Ovary (tissue), 10 donors: ENCODE measurements at places on chromosomes 13 and 19. TPM values are rescaled to one million over a fixed set of nuclear protein-coding genes. Genes with fewer than 3 reads are reported as not detected.

The KLK11 gene
- 5.3 TPM for total RNA-seq

The C19orf18 gene
- 1.6 TPM for total RNA-seq

The LHB gene
- total RNA-seq = not detected

The CRB3 gene
- total RNA-seq = not detected

The SBK2 gene
- total RNA-seq = 0.20 TPM

The SERPINE3 gene
- total RNA-seq = 0.11 TPM

GRCh38 chr13:103006641-103007426, 59.4 kb downstream of the SLC10A2 start:
- DNase-seq = no peak

DNA sequence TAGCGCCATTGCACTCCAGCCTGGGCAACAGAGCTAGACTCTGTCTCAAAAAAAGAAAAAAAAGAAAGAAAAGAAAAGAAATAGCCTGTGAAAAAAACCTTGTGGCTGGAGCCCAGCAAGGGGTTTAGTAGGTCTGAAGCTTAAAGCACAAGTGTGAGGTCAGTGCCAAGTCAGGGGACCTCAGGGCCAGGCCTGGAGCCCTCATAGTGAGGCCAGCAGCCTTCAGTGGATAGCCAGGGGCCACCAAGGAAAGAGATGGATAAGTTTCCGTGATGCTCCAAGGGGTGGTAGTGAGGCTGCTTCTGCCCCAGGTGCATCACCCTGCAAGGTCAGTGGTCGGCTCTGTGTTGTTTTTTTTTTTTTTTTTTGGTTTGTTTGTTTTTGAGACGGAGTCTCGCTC, 12.9 kb downstream of the TINCR start:
- DNase-seq = no peak

DNA sequence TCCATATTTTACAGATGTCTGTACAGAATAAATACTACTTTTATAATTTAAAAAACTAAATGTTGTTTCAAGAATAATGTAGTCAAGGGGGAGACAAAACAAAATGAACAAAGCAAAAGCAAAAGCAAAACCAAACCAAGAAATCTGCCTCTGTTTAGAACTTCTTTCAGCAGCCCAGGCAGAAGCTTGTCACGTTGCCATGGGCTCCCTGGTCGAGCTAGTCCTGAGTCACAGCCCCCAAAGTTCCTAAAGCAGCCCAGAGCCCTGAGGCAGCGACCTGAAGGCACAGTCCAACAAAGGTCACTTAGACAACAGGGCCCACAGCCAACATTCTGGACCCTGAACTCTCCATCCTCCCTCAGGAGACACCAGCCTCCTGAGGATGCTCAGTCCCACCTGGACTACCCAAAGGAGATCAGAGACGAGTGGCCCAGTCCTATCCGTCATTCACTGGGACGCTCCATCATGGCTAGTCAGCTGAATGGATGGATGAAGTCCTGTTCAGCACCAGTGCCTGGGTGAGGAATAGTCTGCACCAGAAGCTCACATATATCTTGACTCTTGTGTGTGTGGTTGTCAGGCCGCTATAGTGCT, 41.7 kb downstream of the SIAH3 start:
- no peak for DNase-seq

GRCh38 chr13:110162053-110162452, 144.9 kb downstream of the COL4A1 start:
- no peak for DNase-seq

DNA sequence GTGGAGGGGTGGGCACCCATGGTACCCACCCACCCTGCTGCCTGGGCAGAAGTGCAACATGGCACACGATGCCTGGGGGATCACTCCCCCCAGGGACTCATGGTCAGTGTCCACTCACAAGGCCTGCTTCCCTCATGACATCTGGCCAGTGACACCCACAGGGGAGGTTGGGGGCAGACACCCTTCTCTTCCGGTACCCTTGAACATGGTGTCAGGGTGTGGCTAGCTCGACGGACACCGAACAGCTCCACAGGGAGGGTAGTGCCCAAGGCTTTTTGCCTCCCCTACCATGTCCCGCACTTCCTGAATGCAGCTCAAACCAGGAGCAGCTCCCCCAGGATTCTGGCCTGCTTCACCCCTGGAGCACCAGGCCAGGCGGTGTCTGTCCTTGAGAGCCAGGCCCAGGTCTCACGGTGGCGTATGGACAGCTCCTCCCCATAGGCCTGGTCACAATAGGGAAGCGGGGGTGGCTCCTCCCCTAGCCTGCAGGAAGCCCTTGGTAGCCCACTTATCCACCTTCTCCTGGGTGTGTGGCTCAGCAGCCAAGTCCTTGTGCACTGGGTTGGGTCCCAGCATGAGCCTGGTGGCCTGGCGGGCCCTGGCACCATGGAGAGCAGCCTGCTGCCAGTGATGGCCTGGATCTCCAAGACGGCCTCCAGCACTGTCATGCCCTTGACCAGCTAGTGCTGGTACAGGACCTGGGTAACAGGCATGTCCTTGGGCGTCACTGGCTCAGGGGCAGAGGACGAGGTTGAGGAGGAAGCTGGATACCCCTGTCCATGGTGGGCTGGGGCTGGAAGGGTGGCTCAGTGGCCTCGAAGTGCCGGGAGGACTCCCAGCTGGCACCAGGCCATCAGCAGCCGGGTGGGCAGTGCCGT, 7.8 kb downstream of the ACP4 start:
- DNase-seq = no peak

- DNase-seq = no peak
These were observed 6.5 kb downstream of the MEIOSIN start for GRCh38 chr19:45739498-45740439.

- no peak for DNase-seq
These were observed 471.7 kb downstream of the EFNB2 start for GRCh38 chr13:106063591-106064313.

GRCh38 chr13:33007950-33008349, 8.3 kb upstream of the KL start:
- no peak for DNase-seq
